Ureter (tissue), 1 donor: ENCODE measurements at places on chromosomes 5 and 9. TPM values are rescaled to one million over a fixed set of nuclear protein-coding genes. Genes with fewer than 3 reads are reported as not detected.
A peak's percentile ranks its signal among the peaks of the same experiment; 100 is the strongest.

Gene STPG3
- not detected for total RNA-seq

Gene MTX3
- total RNA-seq = 25.4 TPM

Gene CDC42SE2
- 39.6 TPM for total RNA-seq

Gene NFIB
- 99.1 TPM for total RNA-seq

Gene ELAVL2
- total RNA-seq = 0.29 TPM

Gene ANP32B
- 136 TPM for total RNA-seq

Gene SH3TC2
- total RNA-seq = 70.0 TPM

Gene PLPP7
- 3.9 TPM for total RNA-seq

Gene OTP
- total RNA-seq = not detected

Gene SCGB3A2
- not detected for total RNA-seq

Gene SHC3
- total RNA-seq = 4.7 TPM

Gene QRFP
- total RNA-seq = not detected

Gene SLC34A1
- total RNA-seq = not detected

Gene PLEKHG4B
- total RNA-seq = 9.5 TPM

Gene SPINK6
- not detected for total RNA-seq

Gene SNX24
- 19.5 TPM for total RNA-seq

Gene HK3
- 5.6 TPM for total RNA-seq

Gene PDLIM4
- 33.9 TPM for total RNA-seq

Gene CETN3
- 26.1 TPM for total RNA-seq

GRCh38 chr9:131240047-131240921 is 36.0 kb downstream of the FAM78A start:
- DNase-seq = no peak

GRCh38 chr5:17796757-17797396 is 162.6 kb downstream of the TAF11L14 start:
- DNase-seq = no peak

- DNase-seq = no peak
Observed at GRCh38 chr5:12691330-12691729, 787.1 kb upstream of the CTNND2 start.

- DNase-seq = peak; percentile 24
Observed at GRCh38 chr9:89358985-89359384, 40.7 kb downstream of the SECISBP2 start.

DNA sequence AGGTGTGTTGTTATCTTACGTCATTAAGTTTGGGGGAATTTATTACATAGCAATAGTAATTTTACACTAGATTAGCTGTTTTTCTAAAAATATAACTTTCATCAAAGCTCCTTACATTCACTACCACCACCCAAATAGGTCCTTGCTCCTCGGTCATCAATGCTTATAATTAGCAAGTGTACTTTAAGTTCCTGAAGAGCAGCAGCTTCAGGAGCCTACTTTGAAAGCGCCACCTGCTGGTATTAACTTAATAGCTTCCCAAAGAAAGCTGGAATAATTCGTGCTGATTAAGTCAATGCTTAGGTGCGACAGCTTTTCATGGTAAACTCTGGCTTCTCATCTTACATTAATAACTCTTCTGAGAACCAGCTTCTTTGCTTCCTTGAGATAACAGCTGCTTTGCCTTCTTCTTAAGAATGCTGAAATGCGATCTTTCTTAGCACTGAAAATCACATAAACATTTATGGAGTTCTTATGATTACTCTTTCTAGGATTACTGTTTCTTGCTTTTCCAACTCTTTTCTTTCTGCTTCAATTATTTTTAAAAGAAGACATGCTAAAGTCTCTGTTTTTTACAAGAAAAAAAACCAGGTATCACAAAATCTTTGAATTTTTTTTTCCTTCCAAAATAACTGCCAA is 10.0 kb upstream of the C5 start:
- DNase-seq = no peak

DNA sequence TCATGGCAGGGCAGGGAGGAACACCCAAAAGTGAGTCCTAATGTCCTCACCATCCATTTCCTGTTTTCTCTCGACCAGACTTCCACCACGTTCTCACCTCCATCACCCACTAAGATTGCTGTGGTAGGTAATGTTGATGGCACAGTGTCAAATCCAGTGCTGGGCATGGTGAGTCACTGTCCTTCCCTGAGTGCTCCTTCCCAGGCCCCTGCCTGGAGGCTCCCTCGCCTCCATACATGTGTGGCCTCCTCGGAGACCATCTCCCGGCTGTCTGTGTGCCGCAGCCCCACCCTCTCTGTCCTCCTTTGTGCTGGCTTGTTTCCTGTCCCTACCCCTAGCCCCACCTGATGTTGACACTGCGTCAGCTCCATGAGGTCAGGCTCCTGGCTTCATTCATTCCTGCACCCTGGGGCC is 177.5 kb downstream of the SYK start:
- no peak for DNase-seq

- DNase-seq = no peak
Observed at GRCh38 chr5:5383461-5383860, 39.0 kb upstream of the ICE1 start.

DNA sequence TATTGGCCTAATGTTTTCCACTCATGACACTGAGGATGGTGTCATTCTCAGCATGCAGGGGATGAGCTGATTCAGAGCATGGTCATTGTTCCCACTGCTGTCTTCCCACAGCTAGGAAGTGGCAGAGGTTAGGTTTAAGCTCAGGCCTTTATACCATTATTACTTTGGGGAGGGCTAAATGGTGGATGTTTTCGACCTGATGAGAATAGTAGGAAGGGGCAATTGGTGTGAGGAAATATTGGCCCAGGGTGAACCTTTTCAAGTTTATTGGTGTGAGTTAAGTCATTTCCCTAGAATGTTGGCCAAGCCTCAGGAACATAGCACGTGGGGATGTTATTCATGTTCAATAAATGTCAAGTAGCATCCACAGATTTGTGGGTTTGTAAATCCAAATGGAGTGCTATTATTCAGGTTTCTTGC is 59.6 kb downstream of the ARHGAP26 start:
- no peak for DNase-seq

DNA sequence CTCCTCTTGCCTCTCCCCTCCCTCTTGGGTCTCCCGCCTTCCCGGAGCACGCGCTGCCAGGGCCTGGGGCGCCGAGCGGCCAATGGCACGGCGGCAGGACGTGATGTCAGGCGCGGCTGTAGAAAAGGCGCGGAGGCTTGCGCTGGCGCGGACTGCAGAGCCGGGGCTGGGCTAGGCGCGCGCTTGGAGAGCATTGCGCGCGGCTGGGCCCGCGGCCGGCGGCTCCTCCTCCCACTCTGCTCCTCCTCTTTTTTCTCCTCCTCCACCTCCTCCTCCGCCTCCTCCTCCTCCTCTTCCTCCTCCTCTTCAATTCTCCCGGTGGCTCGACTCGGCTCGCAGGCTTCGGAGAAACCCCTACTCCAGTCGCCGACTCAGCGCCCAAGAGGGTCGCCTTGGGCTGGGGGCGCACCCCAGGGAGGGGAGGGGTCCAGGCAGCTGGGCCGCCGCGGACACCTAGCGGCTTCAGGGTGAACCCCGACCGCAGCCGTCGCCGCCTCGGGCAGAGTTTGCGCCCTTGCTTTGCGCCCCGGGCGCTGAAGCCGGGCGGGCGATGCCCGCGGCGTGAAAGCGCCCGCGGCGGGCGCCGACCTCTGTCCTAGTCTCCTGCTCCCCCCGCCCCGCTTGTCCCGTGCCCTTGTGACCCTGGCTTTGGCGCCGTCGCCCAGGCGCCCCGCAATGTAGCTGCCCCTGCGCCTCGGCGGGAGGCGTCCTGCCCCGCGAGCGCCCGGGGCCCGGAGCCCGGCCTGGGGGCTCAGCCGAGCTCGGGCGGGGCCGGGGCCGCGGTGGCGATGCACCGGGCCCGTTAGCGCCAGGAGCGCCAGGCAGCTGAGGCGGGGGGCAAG is at the start of gene LHX2:
Gene LHX2, plus strand, starts transcription at position 309 of the 842 bp plus-strand sequence. CDS start 581 bp downstream, outside the sequence.
- DNase-seq = no peak

DNA sequence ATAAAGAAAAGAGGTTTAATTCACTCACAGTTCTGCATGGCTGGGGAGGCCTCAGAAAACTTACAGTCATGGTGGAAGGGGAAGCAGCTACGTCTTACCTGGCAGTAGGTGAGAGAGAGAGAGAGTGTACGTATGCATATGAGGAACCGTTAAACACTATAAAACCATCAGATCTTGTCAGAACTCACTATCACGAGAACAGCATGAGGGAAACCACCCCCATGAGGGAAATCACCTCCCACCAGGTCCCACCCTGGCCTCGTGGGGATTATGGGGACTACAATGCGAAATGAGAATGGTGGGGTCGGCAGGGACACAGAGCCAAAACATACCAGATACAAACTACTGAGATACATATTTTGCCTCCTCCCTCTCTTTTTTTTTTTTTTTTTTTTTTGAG is 10.8 kb upstream of the FER start:
- DNase-seq = no peak

- no peak for DNase-seq
Observed at GRCh38 chr9:107246259-107247254, 36.5 kb upstream of the RAD23B start.

GRCh38 chr9:10026443-10026984 is 586.3 kb downstream of the PTPRD start:
- DNase-seq = no peak

DNA sequence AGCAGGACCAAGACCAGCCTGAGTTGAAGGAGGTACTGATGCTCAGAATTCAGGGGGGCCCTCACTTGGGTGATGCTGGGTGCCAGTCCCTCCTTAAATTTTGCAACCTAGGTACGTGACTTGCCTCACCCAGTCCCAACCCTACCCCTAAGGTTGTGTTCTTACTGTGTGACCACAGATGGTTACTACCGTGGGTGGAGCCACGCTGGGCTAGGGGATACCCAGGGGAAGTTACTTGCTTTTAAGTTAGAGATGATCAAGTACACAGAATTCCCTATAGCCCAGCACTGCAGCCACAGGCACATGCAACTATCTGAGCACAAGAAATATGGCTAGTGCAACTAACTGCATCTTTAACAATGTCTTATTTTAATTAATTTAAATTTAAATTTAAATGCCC is 32.9 kb downstream of the NXNL2 start:
- no peak for DNase-seq

- DNase-seq = no peak
Observed at GRCh38 chr5:71883742-71884103, 164.6 kb downstream of the CARTPT start.

DNA sequence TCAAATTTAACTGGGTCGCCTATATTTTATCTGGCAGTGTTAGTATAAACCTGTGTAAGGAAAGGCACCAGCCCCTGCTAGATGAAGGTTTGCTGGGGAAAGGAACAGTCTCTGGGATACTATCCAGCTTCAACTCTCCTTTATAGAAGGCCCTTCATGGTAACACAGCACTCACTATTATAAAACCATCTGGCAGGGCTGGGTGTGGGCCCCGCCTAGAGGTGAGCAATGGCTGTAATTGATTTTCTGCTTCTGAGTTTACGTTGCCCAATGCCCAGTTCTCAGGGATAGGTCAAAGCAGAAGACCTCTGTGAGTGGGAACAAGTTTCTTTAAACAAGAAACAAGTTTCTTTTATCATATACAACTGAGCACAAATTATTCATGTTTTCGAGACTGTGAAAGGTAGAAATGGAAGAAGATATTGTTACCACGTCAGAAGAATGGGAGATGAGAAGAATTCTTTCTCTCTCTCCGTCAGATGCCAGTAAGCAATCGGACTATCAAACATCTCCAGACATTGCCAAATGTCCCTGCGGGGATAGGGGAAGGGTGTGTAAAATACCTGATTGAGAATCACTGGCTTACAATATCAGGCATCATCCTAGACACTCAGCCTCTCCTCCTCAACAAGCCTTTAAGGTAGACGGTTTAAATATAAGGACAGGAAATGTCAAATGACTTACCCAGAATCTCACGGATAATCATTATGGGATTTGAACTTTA is 205.9 kb downstream of the PDZD2 start:
- DNase-seq = no peak

GRCh38 chr5:6861036-6861435 is 147.8 kb downstream of the TENT4A start:
- no peak for DNase-seq

DNA sequence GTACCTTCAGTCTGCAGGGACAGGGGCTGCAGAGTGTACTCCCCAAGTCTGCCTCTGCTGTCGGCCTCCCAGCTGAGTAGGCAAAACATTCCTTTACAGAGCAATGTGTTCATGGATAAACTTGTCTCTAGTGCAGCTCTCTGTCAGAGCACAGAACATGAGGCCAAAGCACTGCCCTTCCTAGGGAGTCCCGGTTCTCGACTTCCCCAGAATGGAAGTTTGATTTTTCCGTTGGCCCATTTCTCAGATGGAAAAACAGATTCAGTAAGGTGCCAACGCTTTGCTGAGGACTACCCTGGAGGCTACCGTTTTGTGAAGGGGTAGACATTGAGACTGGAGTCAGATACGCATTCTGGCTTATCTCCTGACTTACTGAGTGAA is 422 bp upstream of the TRIM32 start:
- DNase-seq = no peak

- no peak for DNase-seq
Observed at GRCh38 chr9:117266855-117267497, 147.9 kb downstream of the ASTN2 start.

GRCh38 chr5:66307647-66308241 is 163.6 kb downstream of the SREK1 start:
- DNase-seq = no peak

- DNase-seq = no peak
Observed at GRCh38 chr9:70481471-70481870, 67.0 kb upstream of the KLF9 start.

- no peak for DNase-seq
Observed at GRCh38 chr5:124627815-124628595, 118.4 kb downstream of the ZNF608 start.

- DNase-seq = no peak
Observed at GRCh38 chr9:2319421-2319820, 302.2 kb upstream of the VLDLR start.

DNA sequence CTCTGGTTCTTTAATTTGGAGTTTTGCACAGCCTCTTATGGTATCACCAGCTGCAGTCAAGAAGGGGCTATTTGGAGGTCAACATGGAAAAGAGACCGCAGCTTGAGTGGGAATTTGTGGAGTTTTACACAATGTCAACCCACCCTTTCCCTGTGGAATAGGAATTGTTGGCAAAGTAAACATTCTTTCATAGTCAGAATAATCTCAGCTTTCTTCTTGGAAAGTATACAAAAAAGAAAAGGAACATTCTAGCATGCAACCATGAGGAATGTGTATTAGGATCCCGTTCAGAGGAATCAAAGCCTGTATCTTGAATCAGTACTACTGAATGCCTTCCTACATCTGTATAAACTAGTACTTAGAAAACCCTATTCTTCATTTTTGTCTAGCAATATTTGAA is 107.6 kb downstream of the LURAP1L start:
- DNase-seq = no peak

DNA sequence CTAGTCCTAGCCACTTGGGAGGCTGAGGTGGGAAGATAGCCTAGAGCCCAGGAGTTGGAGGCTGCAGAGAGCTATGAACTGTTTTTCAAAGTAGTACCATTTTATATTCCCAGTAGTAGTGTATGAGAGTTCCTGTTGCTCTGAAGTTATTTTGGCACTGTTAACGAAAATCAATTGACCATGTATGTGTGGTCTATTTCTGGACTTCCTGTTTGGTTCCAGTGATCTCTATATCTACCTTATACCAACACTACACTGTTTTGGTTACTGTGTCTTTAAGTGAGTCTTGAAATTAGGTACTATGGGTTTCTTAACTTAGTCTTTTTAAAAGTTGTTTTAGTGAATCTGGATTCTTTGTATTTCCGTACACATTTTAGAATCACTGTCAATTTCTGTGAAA is 13.6 kb downstream of the SLF1 start:
- no peak for DNase-seq

GRCh38 chr9:92463984-92464383 is 18.3 kb downstream of the ASPN start:
- DNase-seq = no peak
